EL (cell line): ENCODE measurements at places on chromosomes 1 and 21.

GRCh38 chr1:107648071-107648470, 316.9 kb downstream of the VAV3 start:
- DNase-seq, result peak; percentile 68

GRCh38 chr1:37493336-37494098, 19.1 kb downstream of the ZC3H12A start:
- DNase-seq, result no peak

DNA sequence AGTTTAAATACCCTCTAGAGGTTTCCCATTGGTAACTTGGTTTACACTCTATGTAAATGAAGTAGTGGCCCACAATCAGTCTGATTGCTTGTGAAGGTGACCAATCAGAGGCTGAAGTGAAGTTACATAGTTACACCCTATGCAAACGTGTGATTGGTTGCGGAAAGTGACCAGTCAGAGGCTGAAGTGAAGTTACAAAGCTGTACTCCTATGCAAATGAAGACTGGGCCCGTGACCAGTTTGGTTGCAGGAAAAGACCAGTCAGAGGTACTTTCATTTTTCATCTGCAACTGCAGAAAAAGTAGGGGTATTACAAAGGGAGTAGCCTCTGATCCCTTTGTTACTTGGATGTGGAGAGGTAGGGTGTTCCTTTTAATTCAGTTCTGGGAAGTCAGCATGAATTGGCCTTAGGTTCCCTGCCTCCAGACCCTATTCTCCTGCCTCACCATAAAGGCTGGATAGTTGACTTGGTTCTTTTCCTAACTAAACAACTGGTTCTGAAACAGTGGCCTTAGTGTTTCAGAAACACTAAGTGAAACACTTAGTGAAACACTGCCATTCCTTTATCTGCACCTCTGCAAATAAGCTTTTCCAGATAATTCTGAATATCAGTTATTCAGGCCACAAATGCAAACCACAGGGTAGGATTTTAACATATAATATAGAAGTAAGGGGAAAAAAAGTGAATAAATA, 39.3 kb downstream of the MAGI3 start:
- DNase-seq, result no peak

DNA sequence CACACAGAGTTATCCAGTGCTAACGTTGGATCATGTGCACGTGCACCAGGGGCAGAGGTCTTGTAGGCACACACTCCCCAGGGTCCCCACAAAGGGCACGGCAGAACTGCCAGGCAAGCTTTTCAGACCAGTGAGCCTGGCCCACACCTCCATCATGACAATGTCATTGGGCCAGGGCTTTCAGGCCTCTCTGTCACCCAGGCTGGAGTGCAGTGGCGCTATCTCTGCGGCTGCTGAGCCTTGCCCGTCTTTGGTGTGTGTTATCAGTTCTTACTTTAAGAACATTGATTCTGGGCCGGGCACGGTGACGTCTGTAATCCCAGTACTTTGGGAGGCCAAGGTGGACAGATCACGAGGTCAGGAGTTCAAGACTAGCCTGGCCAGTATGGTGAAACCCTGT, 44.2 kb downstream of the PKNOX1 start:
- no peak for DNase-seq

DNA sequence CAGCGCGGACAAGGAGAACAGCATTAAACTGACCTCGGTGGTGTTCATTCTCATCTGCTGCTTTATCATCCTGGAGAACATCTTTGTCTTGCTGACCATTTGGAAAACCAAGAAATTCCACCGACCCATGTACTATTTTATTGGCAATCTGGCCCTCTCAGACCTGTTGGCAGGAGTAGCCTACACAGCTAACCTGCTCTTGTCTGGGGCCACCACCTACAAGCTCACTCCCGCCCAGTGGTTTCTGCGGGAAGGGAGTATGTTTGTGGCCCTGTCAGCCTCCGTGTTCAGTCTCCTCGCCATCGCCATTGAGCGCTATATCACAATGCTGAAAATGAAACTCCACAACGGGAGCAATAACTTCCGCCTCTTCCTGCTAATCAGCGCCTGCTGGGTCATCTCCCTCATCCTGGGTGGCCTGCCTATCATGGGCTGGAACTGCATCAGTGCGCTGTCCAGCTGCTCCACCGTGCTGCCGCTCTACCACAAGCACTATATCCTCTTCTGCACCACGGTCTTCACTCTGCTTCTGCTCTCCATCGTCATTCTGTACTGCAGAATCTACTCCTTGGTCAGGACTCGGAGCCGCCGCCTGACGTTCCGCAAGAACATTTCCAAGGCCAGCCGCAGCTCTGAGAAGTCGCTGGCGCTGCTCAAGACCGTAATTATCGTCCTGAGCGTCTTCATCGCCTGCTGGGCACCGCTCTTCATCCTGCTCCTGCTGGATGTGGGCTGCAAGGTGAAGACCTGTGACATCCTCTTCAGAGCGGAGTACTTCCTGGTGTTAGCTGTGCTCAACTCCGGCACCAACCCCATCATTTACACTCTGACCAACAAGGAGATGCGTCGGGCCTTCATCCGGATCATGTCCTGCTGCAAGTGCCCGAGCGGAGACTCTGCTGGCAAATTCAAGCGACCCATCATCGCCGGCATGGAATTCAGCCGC, 2.5 kb downstream of the S1PR1 start:
- no peak for DNase-seq

DNA sequence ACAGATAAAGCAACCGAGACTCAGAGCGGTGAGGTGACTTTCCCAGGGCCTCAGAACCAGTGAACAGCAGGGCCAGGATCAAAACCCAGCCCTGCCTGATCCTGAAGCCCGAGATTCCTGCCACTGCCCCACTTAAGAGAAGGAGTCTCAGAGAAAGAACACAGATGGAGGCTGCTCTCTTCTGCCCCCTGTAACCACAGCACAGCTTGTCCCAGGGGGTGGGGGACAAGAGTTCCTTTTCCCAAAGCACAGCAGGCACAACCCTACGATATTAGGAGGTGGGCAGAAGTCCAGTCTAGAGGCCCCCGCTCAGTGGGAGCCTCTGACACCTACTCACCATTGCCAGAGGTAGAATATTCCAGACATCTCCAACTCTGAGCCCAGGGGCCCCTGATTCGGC, 24.0 kb upstream of the VWA5B1 start:
- DNase-seq, result no peak
